ENCODE measurements at places on chromosomes 2 and 18. TPM values are rescaled to one million over a fixed set of nuclear protein-coding genes. Genes with fewer than 3 reads are reported as not detected.

Gene GPR45
- polyA plus RNA-seq, result not detected

Gene IL36B
- polyA plus RNA-seq, result not detected

Gene NOL4
- 2.2 TPM for polyA plus RNA-seq

DNA sequence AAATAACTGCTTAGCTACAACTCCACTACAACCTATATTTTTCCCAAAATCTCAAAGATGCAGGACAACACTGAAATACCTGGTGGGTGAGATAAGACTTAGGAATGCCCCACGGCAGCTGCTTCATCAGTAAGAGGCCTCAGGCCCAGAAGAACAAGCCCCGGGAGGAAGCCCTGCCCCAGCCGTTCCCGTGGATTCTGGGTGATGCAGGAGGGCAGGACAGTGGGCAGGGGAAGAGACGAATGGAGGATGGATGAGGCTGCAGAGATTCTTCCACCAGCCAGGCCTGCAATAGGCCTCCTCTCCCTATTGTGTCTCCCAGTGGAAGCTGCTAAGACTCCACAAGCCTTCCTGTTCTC is 197.9 kb upstream of the HDAC4 start:
- no peak for DNase-seq

Gene TCF7L1
- 62.1 TPM for polyA plus RNA-seq

DNA sequence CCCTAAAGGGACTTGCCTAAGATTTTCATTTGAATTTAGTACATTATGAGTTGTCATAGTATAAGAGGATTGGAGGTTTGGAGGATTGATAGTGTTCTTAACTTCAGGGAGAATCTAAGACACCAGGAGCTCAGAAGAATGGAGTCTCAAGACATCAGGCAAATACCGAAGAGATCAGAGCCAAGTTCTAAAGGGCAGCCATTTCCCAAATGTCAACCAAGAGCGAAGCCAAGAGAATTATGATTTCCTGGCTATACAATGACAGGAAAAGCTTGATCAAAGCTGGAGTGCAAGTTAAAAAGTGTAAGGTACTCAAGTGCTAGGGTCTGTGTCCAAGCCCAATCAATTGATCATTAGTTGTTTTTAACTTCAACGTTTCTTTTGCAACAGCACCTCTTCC is 283.0 kb upstream of the FN1 start:
- no peak for DNase-seq

Gene SDC1
- polyA plus RNA-seq, result 28.3 TPM

DNA sequence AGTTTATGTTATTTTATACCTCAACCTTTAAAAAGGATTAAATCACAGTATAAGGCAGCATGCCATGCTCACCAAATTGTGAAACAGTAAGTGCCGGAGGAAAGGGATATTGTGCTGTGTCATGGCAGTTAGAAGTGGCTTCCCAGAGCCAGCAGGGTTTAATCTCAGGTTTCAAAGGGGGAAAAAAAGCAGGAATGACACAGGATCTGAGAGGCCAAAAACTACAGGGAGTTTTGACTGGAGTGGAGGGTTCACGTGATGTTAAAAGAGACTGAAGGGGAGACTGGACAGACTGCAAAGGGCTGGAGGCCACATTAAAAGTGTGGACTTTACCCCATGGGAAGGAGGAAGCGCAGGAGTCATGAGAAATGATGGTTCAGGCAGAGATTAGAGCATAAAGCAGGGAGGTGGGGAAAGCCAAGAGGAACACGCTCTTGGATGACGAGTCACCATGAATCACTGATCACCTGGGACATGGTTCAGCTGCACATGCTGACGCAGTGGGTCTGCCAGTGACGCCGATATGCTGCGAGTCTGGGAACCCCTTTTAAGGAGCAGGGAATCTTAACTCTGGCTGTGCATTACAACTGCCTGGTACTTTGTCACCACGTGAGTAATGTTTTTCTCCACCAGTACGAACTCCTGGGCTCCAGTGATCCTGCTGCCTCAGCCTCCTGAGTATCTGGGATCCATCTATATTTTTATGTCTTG is 6.1 kb downstream of the CHMP1B start:
- peak; percentile 70 for DNase-seq

- DNase-seq, result no peak
These were observed at the start of gene IMPA2 for GRCh38 chr18:11981192-11981542. TSS of gene IMPA2 (plus strand) at chr18:11981507. CDS start at chr18:11981670, 163 bp downstream.

DNA sequence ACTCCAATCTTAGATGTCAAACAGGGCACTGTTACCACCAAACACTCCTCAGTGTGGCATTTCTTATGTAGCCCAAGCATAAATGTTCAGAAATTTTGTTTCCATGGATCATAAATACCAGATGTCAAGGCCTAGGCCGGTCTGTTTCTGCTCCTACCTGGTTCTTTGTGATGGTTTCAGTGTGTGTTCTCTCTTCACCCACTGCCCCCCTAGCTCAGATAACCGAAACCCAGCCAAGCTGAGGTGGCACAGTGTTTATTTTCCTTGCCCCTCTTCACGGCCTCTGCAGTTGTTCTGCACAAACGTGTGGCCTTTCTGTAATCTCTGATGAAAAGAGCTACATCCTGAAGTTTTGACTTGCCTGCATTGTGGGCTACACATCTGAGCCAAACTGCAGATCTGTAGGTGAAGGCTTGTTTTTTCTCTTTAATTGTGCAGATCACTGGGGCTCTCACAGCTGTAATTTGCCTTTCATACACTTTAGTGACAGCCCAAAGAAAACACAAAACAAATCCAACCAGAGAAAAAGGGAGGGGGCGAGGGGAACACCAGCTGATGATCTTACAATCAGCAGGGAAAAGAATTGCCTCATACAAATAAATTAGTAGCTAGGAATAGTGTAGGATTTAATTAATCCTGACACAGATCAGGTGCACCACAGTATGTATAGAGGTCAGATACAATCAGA is 99.1 kb downstream of the NRP2 start:
- DNase-seq, result no peak

GRCh38 chr18:45910405-45911023 is 56.6 kb downstream of the EPG5 start:
- DNase-seq, result peak; percentile 22

DNA sequence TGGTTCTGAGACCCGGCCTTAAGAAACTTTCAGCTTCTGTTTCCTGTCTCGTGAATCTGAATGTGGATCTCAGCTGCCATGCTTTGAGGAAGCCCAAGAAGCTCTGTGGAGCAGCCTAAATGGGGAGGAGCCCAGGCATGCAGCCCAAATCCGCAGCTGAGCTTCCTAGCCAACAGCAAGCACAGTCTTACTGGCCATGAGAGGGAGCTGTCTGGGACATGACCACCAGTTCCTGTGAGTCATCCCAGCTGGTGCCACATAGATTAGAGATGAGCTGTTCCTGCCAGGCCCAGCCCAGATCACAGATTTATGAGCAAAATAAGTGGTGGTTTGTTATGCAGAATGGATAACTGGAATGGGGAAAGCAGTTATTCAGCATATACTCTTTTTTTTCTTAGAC is 224.4 kb upstream of the APCDD1 start:
- no peak for DNase-seq

- DNase-seq, result no peak
These were observed 181.3 kb upstream of the SIX2 start for GRCh38 chr2:45190481-45190942.

Gene GALM
- polyA plus RNA-seq, result 57.3 TPM

Gene SRD5A2
- polyA plus RNA-seq, result 0.10 TPM

DNA sequence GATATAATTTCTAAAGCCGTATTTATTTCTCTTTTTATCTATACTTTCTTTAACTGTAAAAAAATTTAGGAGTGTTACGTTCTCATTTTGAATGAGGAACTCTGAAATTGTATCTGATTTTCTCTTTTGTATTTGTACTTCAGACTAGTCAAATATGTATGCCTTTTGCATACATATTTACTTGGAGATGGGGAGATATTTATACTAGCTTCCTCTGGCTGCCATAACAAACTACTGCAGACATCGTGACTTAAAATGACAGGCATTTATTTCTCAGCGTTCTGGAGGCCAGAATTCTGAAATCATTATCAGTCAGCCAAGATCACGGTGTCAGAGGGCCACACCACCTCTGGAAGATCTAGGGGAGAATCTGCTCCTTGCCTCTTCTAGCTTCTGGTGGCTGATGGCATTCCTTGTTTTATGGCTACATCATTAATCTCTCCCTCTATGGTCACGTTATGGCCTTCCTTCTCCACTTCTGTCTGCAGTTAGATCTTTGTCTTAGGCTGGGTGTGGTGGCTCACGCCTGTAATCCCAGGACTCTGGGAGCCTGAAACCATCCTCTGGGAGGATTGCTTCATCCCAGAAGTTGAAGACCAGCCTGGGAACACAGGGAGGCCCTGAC is 8.2 kb downstream of the LCLAT1 start:
- no peak for DNase-seq

DNA sequence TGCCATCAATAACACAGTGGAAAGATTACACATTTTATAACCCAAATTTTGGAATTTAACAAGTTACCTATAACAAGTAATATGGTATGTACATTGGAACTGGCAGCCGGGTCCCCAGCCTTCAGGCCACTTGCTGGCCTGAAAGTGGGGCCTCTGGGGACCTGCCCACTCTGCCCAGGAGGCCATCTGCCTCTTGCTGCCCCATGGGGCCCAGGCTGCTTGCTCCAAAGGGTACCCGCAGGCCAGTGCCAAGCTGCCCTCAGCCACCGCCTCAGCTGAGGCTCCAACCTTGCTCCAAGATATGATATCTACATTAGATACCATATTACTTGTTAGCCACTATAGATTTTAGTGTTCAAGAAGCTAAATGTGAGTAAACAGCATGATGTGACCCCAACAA is 120.8 kb upstream of the TMEFF2 start:
- DNase-seq, result no peak

- DNase-seq, result no peak
These were observed 10.4 kb downstream of the TCF7L1 start for GRCh38 chr2:85143463-85144082.

DNA sequence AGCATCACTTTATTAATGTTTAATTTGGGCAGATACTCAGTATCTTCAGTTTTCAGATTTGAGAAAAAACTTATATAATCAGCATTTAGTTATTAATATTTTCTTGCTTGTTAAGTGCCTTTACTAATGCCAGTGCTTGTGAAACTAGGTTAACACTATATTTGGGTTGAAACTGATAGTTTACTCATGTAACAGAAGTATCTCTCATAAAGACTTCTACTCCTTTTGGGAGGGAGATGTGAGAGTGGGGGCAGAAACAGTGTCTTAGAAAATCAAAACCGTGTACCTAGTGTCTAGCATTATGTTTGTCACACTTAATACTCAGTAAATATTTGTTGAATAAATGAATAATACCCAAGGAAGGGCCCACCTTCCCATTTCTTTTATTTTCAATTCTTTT is 129.5 kb downstream of the MSTN start:
- no peak for DNase-seq

DNA sequence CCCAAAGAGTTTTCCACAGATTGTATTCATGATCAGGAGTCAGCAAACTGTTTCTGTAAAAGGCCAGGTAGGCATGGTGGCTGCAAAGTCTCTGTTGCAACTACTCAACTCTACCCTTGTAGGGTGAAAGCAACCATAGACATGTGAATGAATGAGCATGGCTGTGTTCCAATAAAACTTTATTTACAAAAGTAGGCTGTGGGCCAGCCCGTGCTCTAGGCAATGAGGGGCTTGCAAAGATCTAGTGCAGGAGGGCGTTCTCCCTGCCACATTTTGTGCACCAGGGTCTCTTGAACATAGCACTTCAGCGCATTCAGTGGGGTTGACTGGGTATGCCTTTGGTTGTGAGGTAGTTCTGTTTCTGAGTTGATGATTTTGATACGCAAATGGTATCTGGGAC is 85.8 kb downstream of the ST6GAL2 start:
- no peak for DNase-seq

- no peak for DNase-seq
These were observed 151.1 kb downstream of the CCDC148 start for GRCh38 chr2:158305501-158305900.

- no peak for DNase-seq
These were observed 451.4 kb downstream of the TMX3 start for GRCh38 chr18:68263481-68263880.

DNA sequence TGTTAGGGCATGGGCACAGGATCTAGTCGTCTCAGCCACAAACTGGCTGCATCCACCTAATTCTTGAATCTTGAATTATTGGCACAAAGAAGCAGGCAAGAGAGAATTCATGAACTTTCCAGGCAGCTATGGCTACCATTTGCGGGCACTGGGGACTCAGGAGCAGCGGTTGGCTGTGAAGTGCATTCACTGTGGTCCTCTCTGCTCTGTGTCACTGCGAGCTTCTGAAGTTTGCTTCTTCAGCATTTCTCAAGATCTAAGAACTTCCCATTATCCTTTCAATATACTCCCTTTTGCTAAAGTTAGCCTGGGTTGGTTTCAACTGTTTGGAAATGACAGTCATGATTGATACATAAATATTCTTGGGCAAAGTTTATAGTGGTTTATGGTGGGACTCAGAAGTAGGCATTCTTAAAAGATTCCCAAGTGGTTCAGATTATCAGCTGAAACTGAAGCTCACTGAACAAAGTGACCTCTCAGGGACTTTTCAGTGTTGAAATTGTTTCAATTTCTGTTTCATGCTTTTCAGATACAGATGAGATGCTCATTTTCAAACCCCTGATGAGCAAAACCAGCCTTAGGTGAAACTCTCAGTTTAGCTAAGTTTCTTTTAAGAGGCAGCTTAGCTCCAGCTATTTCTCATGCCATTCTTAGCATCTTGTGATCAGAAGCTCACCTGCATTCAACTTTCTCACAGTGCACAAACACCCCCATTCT is 1258.3 kb upstream of the GYPC start:
- no peak for DNase-seq

Gene IGFBP2
- 273 TPM for polyA plus RNA-seq

GRCh38 chr2:78601113-78601512 is 424.4 kb upstream of the REG3G start:
- DNase-seq, result no peak

GRCh38 chr18:12301263-12302005 is 6.6 kb upstream of the TUBB6 start:
- no peak for DNase-seq

GRCh38 chr2:25234738-25235137 is 66.4 kb upstream of the POMC start:
- DNase-seq, result no peak

DNA sequence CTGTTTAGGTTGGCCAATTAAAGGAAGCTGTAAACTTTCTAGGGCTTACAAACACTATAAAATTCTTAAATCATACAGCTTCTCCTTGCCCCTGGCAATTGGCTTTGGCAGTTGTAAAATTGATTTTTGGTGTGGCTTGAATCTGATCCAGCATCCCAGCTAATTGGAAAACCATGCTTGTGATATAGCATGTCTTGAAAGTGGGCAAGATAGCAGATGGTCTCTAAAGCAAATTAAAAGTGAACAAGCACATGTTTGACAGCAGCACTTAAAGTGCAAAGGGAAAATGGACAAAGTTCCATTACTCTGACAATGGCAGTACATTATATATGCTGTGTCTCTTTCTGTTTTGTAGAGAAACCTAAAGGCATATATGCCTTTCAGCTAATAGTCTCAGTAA is 302.9 kb upstream of the NXPH2 start:
- DNase-seq, result no peak

Gene MYO1B
- polyA plus RNA-seq, result 104 TPM
